ENCODE measurements at places on chromosomes 4 and X.

- no peak for DNase-seq
These were observed 120.3 kb downstream of the UNC5C start for GRCh38 chr4:95428291-95429070.

DNA sequence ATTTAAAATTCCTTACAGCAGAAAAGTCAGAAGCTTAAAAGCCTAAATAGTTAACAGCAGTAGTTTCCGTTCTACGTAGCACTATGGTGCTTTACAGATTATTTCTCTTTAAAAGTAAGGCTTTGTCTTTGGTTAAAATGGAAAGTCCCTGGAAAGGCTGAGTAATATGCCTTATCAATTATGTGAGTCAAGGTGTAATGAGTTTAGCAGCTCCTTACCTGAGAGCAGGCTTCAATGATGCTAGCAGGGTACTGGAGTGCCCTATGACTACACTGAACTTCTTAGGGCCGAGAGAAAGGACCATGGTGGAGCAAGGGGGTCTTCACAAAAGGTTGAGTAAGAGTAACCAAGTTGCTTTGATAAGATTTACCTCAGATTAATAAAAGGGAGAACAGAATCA is 12.6 kb upstream of the NKX6-1 start:
- DNase-seq, result no peak

DNA sequence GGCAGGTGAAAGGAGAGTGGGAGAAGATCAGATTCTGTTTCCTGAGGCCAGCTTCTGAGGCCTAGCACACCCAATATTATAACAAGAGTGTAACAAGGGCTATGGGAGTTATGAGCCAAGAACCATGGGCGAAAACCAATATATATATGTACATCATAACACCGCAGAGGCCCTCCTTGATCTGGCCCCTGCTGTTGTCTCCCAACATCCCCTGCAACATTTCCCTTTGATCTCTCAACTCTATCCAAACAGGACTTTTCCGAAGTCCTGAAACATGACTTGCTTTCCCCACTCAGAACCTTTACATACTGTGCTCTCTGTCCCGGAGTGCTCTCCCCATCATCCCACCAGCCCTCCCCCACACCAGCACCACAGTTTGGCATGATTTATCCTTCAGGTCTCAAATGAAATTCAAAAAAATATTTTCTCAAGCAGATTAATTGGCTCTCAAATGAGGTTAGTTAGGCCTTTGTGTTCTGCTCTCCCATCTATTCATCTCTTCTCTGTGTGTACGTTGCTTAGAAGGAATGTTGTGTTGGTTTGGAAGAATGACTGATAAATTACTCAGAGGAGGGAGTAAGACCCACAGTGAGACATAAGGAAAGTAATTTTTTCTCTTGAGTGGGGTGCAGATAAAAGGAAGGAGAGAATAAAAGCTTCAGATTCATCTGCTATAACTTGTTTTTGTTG is 58.1 kb upstream of the SMIM10 start:
- no peak for DNase-seq

DNA sequence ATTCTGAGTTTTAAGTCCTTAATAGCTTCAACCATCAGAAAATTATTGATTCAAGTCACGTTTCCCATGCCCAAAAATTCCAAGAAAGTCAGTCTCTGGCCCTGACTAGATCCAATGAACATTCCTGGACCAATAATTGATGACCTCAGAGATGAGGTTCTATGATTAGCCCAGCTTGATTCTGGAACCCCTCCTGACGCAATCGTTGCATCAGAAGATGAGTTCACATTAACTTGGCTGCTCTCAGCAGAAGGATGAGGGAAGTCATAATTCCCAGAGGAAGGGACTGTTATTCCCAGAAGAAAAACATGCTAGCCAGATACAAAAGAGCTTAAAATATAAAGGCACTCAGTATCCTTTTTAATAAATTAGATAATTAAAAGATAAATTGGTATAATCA is 34.3 kb upstream of the CPEB2 start:
- no peak for DNase-seq

- no peak for DNase-seq
These were observed 915 bp downstream of the CPZ start for GRCh38 chr4:8593264-8594096.

DNA sequence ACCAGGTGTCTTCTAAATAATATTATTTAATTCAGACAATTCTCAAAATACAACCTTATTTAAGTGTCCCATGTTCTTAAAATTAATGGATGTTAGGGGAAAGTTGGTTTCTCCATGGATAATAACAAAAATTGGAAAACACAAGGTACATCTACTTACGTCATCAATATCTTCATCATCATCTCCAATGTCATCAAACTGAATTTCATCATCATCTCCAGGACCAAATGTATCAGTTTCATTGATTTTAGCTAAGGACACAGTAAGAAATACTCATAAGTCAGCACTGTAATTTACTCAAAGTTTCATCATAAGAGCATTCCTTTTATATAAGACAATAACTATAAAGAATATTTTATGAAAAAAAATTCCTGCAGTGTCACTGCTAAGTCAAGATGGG is 11.3 kb downstream of the EIF1AX start:
- DNase-seq, result no peak

DNA sequence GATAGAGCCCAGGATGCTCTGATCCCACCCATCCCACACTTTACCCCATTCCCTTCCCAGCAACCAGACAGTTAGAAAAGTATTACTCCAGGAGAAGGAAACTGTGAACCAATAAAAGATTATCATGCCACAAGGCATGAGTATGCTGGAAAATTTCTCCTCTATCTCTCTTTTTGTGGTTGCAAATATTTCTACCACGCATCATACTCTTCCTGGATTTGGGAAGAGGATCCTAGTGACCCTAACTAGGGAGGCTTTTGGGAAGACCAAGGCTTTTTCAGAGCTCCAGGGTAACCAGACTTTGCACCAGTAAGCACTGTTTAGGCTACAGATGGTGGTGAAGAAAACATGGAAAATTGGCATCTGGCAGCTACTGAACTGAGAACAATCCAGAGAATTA is 257.6 kb upstream of the CLNK start:
- no peak for DNase-seq

GRCh38 chrX:9465380-9466123 is 694 bp downstream of the TBL1X start:
- no peak for DNase-seq

DNA sequence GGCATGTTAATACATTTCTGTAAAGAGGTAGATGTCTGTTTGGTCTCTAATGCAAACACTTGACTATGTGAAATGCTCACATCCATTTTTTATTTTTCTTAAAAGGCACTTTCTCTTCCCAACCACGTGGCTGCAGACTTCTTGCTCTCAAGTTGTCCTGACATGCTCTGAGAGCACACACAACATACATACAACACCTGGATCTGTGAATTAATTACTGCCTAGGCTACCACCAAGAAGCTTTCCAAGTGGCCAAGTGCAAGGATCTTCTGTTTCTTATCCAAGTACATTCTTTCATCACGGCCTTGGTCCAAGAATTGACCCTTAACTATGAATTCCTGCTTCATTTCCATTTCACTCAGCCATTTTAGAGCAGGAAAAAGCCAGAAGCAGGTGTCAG is 110.8 kb downstream of the SPRY1 start:
- DNase-seq, result peak; percentile 9

DNA sequence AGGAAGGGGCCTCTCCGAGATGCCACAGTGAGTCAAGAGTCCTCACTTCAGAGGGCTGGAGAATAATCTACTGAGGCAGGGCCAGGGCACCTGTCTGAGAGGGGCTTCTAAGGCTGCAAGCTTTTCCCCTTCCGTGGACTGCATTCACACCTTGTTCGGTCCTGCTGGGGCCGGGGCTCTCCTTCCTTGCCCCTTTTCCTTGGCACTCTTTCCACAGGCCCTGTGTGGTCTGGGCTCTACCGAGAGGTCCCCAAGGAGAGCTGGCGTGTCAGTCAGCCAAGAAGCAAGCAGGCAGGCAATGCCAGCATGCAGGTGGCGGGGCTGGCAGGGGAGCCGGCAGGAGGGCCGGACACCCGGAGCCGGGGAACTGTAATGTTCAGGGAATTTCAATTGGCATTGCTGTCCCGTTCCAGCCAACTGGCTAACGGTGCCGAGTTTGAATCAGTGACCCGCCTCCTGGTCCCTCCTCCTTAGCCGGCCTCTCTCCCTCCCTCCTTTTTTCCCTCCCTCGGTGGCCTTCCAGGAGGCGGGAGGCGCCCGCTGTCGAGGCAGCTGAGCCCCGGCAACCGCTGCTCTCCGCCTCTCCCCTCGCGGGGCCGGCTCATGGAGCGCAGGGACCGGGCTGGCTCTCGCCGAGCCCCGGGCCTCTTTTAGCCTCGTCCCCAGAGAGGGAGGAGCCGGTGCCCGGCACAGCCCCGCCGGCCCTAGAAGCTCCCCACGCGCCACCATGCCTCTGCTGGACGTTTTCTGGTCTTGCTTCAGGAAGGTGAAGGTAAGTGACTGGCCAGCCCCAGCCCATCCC is at the start of gene STARD8:
STARD8 (plus strand) TSS at position 511 of the 802 bp plus-strand sequence; CDS start at position 728, 217 bp downstream.
- no peak for DNase-seq

DNA sequence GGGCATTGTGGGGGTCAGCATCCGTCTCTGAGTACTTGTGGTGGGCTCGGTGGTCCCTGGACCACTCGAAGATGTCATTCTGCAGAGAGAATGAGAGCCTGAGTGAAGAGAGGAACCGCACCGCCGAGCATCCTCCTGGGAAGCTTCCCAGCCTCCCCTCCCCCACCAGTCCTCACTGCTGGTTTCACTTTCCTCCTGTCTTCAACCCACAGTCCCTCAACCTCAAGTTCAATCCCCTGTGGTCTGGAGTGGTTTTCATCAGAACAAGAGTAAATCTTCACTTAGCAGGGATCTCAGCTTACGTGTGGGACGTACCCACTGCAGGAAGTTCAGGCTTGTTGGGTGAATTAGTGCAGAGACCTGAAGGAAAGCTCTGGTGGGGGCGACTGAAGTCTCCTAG is 117.8 kb downstream of the SCD5 start:
- no peak for DNase-seq

GRCh38 chrX:3815896-3816664 is 102.6 kb upstream of the PRKX start:
- peak; percentile 44 for DNase-seq

DNA sequence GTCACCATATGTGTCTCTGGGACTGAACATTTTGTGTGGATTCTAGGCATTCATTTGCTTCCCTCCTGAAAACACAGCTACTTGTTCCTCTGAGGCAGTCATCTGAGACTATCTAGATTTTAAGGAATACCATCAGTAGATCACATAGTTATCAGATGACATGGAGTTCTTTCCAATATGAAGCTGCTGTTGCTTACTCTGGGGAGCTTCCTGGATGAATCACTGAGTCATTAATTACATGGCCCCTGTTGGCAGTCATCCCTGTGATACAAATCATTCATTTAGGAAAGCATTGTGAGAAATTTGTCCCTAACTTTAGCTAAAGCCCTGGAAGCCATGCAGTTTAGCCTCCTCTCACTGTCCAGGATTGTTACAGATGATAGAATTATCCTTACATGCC is 98.2 kb upstream of the ARSJ start:
- DNase-seq, result no peak

- DNase-seq, result no peak
These were observed 33.6 kb downstream of the KDM6A start for GRCh38 chrX:44906542-44906941.

- no peak for DNase-seq
These were observed 234.5 kb upstream of the DKK2 start for GRCh38 chr4:107270614-107271013.

DNA sequence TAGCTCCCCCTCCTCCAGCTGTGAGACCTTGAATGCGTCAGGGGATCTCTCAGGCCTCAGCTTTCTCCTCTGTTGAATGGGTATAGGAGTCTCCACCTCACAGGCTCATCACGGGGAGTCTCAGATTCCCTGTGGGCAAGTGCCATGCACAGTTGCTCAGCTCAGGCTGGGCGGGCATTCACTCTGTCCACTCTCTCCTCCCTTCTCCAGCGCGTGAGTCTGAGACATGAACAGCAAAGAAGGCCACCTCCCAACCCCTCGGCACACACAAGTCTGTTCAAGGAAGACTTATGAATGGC is 60.0 kb downstream of the HTRA3 start:
- no peak for DNase-seq

GRCh38 chr4:117370944-117371668 is 285.7 kb upstream of the TRAM1L1 start:
- no peak for DNase-seq

GRCh38 chr4:176188654-176189053 is 6.7 kb downstream of the SPATA4 start:
- DNase-seq, result no peak

- DNase-seq, result no peak
These were observed 17.4 kb upstream of the LNX1 start for GRCh38 chr4:53608649-53609048.

DNA sequence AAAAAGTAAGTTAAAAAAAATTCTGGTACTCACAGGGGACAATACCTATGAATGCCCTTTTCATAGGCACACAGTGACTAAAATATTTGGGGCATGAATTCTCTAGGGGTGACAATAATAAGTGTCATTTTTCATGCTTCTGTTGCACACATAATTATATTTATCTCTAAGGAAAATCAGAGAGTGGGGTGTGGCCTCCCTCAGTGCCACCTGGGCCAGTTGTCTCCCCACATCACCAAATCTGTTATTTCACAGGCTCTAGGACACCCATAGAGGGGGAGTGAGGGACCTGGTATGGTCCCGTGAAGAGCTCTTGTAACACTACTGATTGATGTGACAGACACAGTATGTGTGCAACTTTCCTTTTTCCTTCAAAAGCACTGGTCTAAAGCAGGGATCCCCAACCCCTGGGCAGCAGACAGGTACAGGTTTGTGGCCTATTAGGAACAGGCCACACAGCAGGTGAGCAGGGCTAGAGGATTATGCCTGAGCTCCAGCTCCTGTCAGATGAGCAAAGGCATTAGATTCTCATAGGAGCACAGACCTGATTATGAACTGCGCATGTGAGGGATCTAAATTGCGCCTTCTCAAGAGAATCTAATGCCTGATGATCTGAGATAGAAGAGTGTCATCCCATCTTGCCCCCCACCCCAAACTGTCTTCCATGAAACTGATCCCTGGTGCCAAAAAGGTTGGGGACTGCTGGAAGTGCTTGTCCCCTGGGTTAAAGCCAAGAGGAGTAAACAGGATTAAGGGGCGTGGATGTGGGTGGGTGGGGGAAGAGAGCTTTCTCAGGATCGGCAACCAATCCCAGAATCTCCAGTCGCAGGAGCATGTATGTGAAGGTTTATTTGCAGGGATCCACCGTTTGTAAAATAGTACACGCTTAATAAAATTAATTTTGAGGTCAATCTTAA is 856 bp downstream of the SLC9B1 start:
- no peak for DNase-seq

GRCh38 chr4:2651546-2651945 is 104.6 kb downstream of the TNIP2 start:
- no peak for DNase-seq

DNA sequence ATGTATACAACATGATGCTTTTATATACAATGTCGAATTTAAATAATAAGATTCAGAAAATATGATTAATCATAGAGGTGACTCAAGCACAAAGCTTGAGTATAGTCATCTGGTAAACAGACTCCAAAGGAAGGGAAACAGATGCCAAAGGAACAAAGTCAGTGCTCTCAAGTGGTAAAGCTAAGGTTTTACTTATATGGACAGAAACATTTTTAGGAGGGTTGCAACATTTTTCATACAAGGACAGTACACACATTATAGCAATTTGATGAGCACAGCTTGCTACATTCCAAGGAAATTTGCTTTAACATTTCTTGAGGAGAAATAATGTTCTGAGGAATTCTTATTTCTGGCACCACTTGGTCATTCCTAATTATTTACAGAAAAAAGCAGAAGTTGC is 333.4 kb upstream of the AADAT start:
- DNase-seq, result no peak

Data from COR-L47 (cell line).